ENCODE measurements at places on chromosomes 7 and 10.

DNA sequence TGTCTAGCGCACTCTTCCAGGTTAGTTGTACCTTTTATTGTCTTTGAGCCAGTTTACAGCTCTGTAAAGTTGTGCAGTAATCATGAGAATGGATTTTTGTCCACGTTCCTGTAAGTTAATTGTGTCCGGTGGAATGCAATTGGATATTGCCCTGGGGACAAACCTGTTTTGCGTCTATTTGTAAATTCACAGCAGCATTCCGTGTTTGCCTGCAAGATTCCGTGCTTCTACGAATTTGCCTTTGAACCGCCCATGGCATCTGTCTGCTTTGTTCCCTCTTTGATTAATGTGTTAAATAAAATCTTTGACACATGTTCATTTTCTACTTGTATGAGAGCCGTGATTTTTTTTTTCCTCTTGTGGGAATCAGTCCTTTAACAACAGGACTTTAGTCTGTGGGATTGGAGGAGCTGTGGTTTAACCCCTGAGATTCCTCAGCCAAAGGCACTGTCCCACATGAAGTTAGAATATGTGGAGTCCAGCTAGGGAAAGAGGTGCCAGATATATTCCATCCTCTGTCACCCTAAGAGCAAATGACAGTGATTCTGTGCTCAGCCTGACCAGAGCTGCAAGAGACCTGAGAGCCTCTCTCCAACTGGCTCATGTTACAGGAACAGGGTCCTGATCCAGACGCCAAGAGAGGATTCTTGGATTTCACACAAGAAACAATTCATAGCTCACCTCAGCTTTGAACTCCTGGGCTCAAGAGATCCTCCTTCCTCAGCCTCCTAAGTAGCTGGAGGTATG, 126.3 kb downstream of the COL26A1 start:
- no peak for DNase-seq

DNA sequence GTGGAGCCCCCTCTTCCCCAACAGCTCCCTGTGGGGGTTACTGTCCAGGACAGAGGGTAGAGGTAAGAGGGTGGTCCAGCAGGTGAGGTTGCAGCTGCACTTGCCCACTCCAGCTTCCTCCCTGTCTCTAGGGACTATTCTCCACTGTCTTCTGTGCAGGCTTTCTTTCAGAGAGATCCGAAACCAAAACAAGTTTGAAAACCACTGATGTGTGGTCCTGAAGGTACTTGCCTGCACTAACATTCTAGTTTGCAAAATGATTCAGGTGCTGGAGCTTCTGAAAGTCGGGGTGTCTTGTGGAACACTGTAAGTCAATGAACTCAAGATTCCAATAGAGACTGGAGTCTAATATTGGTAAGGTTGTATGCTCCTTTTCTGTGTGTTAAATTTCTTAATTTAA, 63.1 kb downstream of the BLNK start:
- DNase-seq: no peak

DNA sequence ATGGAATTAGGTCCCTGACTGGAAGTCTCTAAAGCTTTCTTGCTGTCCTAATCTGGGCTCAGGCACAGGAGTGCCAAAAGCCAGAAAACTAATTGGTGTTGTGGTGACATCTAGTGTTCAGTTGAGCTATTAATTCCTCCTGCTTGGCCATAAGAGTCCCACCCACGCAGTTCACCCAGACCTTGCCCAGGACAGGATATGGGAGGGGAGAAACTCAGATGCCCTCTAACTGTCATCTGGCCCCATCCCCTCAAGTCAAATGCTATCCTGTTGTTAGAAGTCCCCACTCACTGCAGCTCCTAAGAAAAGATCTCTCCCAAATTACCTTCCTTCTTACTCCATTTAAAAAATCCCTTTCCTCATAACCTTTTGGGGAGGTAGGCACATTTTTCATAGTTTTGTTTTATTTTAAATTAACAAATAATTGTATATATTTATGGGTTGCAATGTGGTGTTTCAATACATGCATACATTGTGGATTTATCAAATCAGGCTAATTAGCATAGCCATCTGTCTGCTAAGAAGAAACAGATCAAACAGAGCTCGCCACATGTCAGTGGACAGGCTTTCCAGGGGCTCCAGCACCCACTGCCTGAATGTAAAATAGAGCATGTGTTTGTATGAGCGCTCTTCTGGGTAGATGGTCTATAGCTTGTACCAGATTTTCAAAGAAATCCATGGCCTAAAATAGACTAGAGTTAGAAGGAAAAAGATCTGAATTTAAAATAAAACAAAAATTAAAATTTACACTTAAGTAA, 84.0 kb downstream of the GSAP start:
- no peak for DNase-seq

DNA sequence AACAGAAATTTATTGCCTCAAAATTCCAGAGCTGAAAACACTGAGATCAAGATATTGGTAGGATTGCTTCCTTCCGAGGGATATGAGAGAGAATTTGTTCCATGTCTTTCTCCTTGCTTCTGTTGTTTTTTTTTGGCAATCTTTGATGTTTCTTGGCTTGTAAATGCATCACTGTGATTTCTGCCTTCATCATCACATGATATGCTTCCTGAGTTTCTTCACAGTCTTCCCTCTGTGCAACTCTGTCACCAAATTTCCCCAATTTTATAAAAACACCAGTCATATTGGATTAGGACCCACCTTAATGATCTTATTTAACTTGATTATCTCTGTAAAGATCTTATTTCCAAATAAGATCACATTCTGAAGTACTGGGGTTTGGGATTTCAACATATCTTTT, 14.7 kb downstream of the TMEM236 start:
- no peak for DNase-seq

DNA sequence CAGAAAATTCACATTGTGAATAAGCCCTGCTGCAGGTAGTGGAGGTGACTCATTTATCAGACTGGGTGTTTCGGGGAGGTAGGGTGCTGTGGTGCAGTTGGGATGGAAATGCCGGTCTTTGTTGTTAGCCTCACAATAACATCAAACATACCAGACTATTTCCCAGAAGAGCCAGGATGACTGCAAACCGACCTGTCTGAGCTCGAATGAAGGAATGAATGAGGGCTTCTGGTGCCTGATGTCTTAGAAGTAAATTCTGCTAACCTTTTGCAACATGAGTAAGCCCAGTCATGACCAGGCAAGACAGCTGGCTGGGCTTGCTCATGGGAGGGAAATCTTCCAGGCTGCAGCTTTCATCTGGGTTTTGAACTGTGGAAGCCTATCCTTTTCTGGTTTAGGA, 2.4 kb upstream of the VDAC2 start:
- no peak for DNase-seq

All from activated T-helper 1 cell treated with anti-CD3 and anti-CD28 coated beads, Interleukin-2, amount 50 U/mL, for 16 hours (primary cell).